T1000 (cell line): ENCODE measurements at places on chromosomes 7 and 10.

DNA sequence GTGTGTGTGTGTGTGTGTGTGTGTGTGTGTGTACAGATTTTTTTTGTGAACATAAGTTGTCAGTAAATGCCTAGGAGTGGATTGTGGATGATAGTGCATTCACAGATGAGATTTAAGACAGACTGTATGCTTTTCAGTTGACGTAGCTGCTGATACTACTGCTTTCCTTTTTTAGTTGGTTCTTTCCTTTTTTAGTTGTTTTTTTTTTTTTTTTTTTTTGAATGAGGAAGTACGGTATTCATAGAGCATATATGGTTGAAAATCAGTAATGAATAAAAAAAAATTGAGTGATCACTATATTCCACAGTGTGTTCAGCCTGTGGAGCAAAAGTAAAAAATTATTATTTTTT is 80.5 kb downstream of the RBM33 start:
- DNase-seq, result no peak

GRCh38 chr10:1293157-1293556 is 237.0 kb downstream of the WDR37 start:
- DNase-seq, result no peak

GRCh38 chr7:115676080-115676479 is 354.5 kb downstream of the TFEC start:
- no peak for DNase-seq

GRCh38 chr7:106053109-106053508 is 59.0 kb downstream of the SYPL1 start:
- DNase-seq, result no peak

- no peak for DNase-seq
These were observed 4.7 kb upstream of the TMEM72 start for GRCh38 chr10:44906486-44906885.

GRCh38 chr7:156725073-156725472 is 84.5 kb downstream of the RNF32 start:
- no peak for DNase-seq
